Stimulated activated CD4-positive, alpha-beta T cell treated with anti-CD3 and anti-CD28 coated beads, Interleukin-12 subunit alpha, Interleukin-12 subunit beta, amount 100 ng/mL, for 4 hours (primary cell): ENCODE measurements at places on chromosomes 2 and 18.

GRCh38 chr18:14104906-14105748 lies 27.1 kb downstream of the ZNF519 start:
- DNase-seq = no peak

GRCh38 chr2:223076573-223076972 lies 24.6 kb downstream of the KCNE4 start:
- no peak for DNase-seq

GRCh38 chr18:79617511-79618500 lies 61.8 kb upstream of the CTDP1 start:
- no peak for DNase-seq

GRCh38 chr18:61394983-61395382 lies 61.8 kb downstream of the CDH20 start:
- DNase-seq = no peak

DNA sequence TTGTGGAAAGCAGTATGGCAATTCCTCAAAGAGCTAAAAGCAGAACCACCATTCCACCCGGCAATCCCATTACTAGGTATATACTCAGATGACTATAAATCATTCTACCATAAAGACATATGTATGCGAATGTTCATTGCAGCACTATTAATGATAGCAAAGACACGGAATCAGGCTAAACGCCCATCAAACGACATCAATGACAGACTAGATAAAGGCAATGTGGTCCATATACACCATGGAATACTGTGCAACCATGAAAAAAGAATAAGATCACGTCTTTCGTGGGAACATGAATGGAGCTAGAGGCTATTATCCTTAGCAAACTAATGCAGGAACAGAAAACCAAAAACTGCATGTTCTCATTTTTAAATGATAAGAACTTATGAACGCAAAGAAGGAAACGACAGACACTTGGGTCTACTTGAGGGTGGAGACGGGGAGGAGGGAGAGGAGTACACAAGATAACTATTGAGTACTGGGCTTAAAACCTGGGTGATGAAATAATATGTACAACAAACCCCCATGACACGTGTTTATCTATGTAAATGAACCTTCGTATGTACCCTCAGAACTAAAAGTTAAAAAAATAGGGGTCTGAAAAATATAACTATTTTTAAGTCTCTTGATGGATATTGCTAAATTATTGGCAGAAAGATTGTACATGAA lies 32.0 kb upstream of the CYTIP start:
- DNase-seq = no peak

- no peak for DNase-seq
These were observed 26.1 kb upstream of the SERTAD2 start for GRCh38 chr2:64679673-64680425.

- no peak for DNase-seq
These were observed 95.1 kb upstream of the L3MBTL4 start for GRCh38 chr18:6509832-6510231.

- no peak for DNase-seq
These were observed 163.2 kb upstream of the TWIST2 start for GRCh38 chr2:238684362-238685326.

DNA sequence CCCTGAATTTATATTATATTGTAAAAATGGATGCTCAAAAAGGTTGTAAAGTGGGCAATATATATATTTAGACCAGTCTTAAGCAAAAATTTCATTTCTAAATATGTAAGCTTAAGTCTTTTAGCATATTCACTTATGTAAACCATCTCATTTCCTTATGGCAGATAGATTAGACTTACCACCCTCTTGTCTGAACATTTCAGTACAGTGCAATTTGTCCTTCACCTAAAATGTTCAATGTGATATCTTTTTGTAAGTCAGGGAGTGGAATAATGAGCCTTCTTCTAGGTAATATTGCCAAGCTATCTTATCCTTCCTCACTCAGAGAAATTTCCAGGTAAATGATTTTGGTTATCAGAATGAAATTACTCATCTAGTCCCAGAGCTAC lies 92.3 kb downstream of the KLF7 start:
- no peak for DNase-seq

DNA sequence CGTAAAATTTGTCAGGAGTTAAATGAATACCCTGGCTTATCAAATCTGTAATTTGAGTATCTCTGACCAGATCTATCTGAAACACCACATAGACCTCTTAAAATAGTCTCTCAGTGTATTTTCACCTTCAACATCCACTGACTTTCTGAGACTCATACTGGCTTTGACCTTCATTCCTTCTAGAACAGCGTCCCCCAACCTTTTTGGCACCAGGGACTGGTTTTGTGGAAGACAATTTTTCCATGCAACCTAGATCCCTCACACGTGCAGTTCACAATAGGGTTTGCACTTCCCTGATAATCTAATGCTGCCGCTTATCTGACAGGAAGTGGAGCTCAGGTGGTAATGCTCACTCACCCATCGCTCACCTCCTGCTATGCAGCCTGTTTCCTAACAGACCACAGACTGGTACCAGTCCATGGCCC lies 3.2 kb downstream of the NBAS start:
- no peak for DNase-seq

DNA sequence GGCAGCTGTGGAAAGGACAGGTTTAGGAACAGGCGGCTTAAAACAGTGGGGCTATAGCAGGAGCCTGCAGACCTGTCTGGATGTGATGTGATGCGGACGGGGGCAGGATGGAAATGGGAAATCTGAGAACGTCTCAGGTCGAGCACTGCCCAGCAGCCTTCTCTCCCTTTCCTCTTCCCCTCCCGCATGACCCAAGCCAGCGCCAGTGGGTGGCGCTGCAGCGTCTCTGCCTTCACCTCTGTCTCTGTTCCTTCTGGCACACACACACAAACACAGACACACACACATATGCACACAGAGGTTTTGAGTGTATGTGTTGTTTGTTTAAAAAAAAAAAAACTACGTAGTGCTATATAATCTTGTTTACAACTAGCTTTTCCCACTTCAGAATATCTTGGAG lies 82.0 kb upstream of the SLC66A3 start:
- no peak for DNase-seq
